Breast epithelium (tissue), 4 donors: ENCODE measurements at places on chromosomes 16 and 17. TPM values are rescaled to one million over a fixed set of nuclear protein-coding genes. Genes with fewer than 3 reads are reported as not detected.

DNA sequence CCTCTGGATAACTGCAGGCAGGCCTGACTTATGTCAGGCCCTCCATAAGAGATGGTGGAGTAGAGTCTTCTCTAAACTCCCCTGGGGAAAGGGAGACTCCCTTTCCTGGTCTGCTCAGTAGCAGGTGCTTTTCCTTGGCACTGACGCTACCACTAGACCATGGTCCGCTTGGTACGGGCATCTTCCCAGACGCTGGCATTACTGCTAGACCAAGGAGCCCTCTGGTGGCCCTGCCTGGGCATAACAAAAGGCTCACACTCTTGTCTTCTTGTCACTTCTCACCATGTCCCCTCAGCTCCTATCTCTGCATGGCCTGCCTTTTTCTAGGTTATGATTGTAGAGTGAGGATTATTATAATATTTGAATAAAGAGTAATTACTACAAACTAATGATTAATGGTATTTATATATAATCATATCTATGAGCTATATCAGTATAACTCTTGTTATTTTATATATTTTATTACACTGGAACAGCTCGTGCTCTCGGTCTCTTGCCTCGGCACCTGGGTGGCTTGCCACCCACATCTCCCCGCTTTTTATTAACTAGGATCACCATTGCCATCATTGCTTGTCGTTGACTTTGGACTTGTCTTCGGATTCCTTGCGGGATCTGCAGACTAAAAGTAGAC lies 59.8 kb upstream of the ARL4D start:
- no peaks in the 10 kb centered on the region for H3K36me3 ChIP-seq
- peak; percentile 59 for DNase-seq

- no peak overlapping the region for H3K4me3 ChIP-seq
- H3K27me3 ChIP-seq, result no peaks in the 10 kb centered on the region
- no peak overlapping the region for H3K27ac ChIP-seq
- H3K36me3 ChIP-seq, result no peaks in the 10 kb centered on the region
- no peak for DNase-seq
- H3K4me1 ChIP-seq, result no peaks in the 10 kb centered on the region
Observed at GRCh38 chr17:55770196-55770870, 19.5 kb downstream of the PCTP start.

DNA sequence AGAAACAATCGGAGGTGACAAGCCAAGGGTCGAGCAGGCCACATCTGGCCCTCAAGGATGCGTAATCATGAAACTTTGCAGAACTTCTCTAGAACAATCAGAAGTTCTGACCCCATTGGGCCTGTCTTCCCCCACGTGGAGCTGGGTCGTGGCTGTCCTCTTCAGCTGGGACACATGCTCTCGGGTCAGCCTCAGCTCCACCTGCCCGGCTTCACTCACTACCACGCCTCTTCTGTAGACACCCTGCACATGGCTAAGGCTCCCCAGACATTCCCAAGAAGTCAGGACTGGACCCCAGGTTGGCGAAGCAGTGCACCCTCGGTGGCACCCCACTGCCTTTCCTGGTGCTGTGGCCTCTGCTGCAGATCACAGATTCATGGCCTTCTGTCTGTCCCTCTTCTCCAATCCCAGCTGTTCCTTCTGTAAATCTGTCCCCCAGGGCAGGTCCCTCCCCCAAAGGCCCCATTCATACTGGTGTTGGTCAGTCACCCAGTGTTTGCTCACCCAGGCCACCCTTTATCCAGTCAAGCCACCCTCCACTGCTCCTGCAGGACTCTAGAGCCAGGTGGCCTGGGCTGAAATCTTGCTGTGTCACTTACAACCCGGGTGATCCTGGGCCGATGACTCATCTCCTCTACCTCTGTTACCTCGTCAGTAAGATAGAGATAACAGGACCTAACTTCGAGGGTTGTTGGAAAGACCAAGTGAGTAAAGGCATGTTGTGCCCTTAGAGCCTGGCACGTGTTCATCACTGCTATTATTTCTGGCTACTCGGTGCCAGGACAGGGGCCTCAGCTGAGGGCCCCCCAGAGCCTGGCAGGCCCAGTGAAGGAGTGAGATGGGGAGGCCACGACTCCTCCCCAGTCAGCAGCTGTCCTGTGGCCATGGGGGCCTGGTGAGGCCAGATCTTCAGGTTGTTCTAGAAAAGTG lies 1.4 kb upstream of the SLC5A11 start:
- H3K27ac ChIP-seq, result no peak overlapping the region
- no peaks in the 10 kb centered on the region for H3K27me3 ChIP-seq
- no peak for DNase-seq
- H3K4me1 ChIP-seq, result no peaks in the 10 kb centered on the region

DNA sequence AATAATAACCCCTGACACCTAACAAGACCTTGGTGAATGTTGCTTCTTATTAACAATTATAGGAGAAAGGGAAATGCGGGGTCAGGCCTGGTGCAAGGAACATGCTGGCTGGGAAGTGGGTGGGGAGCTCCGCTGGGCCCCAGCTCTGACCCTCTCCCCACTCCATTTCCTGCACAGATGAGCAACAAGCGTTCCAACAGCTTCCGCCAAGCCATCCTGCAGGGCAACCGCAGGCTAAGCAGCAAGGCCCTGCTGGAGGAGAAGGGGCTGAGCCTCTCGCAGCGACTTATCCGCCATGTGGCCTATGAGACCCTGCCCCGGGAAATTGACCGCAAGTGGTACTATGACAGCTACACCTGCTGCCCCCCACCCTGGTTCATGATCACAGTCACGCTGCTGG lies 23.0 kb downstream of the RHBDL3 start:
- no peak overlapping the region for H3K27ac ChIP-seq
- H3K4me1 ChIP-seq, result no peaks in the 10 kb centered on the region
- no peaks in the 10 kb centered on the region for H3K36me3 ChIP-seq
- H3K4me3 ChIP-seq, result no peak overlapping the region
- H3K27me3 ChIP-seq, result no peaks in the 10 kb centered on the region

DNA sequence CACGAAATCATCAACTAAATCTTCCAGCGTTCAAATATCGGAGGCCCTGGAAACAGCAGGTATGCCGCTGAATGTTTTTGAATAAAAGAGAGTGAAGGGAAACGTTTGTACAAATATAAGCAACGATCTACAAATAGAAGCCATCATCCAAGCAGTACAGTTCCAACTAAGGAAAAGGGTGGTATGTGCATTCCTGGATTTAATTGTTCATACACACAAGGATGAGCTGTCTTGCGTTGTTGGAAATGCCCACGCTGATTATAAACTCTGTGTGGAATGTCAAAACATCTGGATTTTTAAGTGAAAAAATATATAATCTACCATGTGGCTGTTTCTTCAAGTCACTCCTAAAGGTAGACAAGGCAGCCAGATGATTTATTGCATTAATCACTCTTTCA lies 191.8 kb upstream of the HSBP1 start:
- no peaks in the 10 kb centered on the region for H3K27me3 ChIP-seq
- no peak overlapping the region for H3K27ac ChIP-seq
- H3K36me3 ChIP-seq, result no peaks in the 10 kb centered on the region
- no peak for DNase-seq
- H3K4me3 ChIP-seq, result no peak overlapping the region

- no peaks in the 10 kb centered on the region for H3K27me3 ChIP-seq
- no peak for DNase-seq
- H3K4me3 ChIP-seq, result no peak overlapping the region
- no peak overlapping the region for H3K27ac ChIP-seq
Observed at GRCh38 chr17:68675723-68676122, 74.6 kb upstream of the FAM20A start.

GRCh38 chr16:19688396-19689024 lies 29.5 kb downstream of the KNOP1 start:
- no peaks in the 10 kb centered on the region for H3K36me3 ChIP-seq
- H3K27me3 ChIP-seq, result no peaks in the 10 kb centered on the region
- no peaks in the 10 kb centered on the region for H3K4me1 ChIP-seq
- peak overlapping the region; percentile 71 for H3K27ac ChIP-seq
- no peak overlapping the region for H3K4me3 ChIP-seq
- DNase-seq, result peak; percentile 47

DNA sequence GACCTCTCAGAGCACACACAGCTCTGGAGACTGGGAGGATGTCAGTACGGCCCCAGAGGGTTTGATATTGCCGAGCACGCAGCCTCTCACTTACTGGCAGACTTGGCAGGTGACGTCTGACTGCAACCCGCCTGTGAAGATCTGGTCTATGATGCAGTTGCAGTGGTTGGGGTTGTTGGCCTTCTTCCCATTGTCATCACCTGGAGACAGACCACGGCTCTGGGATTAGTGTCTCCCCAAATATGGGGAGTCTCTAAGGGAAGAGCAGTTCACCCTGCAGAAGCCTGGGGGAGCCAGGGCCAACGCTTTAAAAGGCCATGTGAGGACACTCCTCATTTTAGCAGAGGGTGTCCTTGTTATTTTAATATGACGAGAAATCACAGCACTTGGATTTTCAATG lies 30.1 kb downstream of the USP22 start:
- no peaks in the 10 kb centered on the region for H3K4me1 ChIP-seq
- peaks cover 19% of the 10 kb centered on the region for H3K36me3 ChIP-seq
- no peak overlapping the region for H3K27ac ChIP-seq
- no peaks in the 10 kb centered on the region for H3K27me3 ChIP-seq
- DNase-seq, result no peak
- H3K4me3 ChIP-seq, result no peak overlapping the region

DNA sequence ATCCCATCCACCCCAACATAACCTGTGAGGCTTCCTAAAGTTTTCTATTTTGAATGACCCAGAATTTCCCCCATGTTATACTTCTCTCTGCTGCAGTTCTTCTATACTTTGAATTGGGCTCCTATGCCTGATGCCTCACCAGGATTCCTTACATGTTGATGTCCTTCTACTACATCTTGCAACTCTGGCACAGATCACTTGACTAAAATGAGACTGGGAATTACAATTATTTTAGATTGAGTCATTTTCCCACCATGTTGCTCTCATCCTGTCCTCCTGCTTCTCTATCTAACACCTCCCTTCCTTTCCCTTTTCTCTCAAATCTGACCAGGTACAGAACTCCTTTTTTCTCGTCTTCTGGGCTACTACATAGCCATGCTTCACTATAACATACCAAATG lies 314.0 kb upstream of the KCNJ16 start:
- no peaks in the 10 kb centered on the region for H3K4me1 ChIP-seq
- no peak overlapping the region for H3K4me3 ChIP-seq
- no peak overlapping the region for H3K27ac ChIP-seq
- no peaks in the 10 kb centered on the region for H3K27me3 ChIP-seq
- DNase-seq, result no peak

GRCh38 chr16:89811321-89811720 lies 5.1 kb downstream of the FANCA start:
- H3K27ac ChIP-seq, result no peak overlapping the region
- no peak overlapping the region for H3K4me3 ChIP-seq
- no peaks in the 10 kb centered on the region for H3K36me3 ChIP-seq
- no peaks in the 10 kb centered on the region for H3K27me3 ChIP-seq
- no peak for DNase-seq
- peaks cover 4% of the 10 kb centered on the region for H3K4me1 ChIP-seq

DNA sequence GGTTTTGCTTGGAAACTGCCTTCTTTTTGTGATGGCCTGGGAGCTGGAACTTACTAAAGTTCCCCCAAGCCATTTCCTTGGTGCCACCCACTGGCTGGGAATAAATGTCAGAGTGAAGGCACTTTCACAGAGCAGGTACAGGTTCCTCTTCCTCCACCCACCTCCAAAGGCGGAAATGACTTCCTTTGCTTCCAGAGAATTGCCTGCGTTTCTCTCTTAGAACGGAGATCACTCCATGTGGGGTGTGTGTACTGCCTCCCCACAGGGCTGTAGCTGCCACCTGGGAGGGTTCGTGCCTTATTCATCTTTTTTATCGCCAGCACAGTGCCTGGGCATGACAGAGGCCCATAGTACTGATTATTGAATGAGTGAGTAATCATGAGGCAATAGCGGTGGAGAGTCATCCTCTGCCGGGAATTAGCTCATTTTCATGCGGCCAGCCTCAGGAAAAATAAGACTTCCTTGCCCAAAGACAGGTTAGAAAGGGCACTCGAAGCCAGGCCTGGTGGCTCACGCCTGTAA lies 32.2 kb upstream of the HAS3 start:
- H3K36me3 ChIP-seq, result no peaks in the 10 kb centered on the region
- H3K4me1 ChIP-seq, result no peaks in the 10 kb centered on the region
- peak overlapping the region; percentile 19 for H3K27ac ChIP-seq
- H3K4me3 ChIP-seq, result no peak overlapping the region
- no peak for DNase-seq

GRCh38 chr17:56297184-56297583 lies 143.9 kb downstream of the ANKFN1 start:
- no peaks in the 10 kb centered on the region for H3K27me3 ChIP-seq
- H3K4me1 ChIP-seq, result no peaks in the 10 kb centered on the region

GRCh38 chr16:55146966-55147365 lies 177.0 kb upstream of the IRX6 start:
- no peaks in the 10 kb centered on the region for H3K27me3 ChIP-seq
- DNase-seq, result no peak
- H3K4me1 ChIP-seq, result no peaks in the 10 kb centered on the region
- no peaks in the 10 kb centered on the region for H3K36me3 ChIP-seq
- no peak overlapping the region for H3K4me3 ChIP-seq
- H3K27ac ChIP-seq, result no peak overlapping the region

DNA sequence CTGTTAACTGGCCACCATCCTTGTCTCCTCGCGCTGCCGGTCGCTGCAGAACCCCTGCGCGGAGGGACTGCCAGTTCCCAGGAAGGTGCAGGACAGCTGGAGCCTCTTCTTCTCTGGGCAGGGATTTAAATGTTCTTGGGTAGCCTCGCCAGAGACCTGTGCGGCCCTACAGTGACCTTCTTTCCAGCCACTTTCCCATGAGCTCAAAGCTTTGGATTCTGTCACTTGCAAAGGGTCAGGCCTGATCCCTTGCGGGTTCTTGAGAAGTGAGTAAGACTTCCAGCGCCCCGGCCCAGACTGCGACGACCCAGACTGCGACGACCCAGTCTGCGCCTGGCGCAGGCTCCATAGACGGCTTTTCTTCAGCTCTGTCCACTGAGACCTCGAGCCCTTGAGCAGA lies 1.4 kb upstream of the SLFN5 start:
- H3K4me1 ChIP-seq, result peaks cover 3% of the 10 kb centered on the region
- no peak for DNase-seq
- peak overlapping the region; percentile 67 for H3K4me3 ChIP-seq

- no peaks in the 10 kb centered on the region for H3K4me1 ChIP-seq
- no peaks in the 10 kb centered on the region for H3K36me3 ChIP-seq
- H3K27ac ChIP-seq, result no peak overlapping the region
- no peak overlapping the region for H3K4me3 ChIP-seq
- no peak for DNase-seq
- H3K27me3 ChIP-seq, result no peaks in the 10 kb centered on the region
Observed at GRCh38 chr16:57127836-57128235, 35.5 kb downstream of the CPNE2 start.

- H3K27me3 ChIP-seq, result no peaks in the 10 kb centered on the region
- H3K36me3 ChIP-seq, result peaks cover 5% of the 10 kb centered on the region
- no peaks in the 10 kb centered on the region for H3K4me1 ChIP-seq
- no peak overlapping the region for H3K4me3 ChIP-seq
Observed at GRCh38 chr16:1763521-1764511, 7.5 kb downstream of the NME3 start.

Gene SLC39A11
- 31.8 TPM for total RNA-seq

Gene RHBDF1
- total RNA-seq, result 29.0 TPM

Gene PTX4
- not detected for total RNA-seq

Gene NGFR
- total RNA-seq, result 17.7 TPM

Gene G6PC1
- total RNA-seq, result not detected

Gene TEKT5
- total RNA-seq, result not detected

Gene IGFALS
- 0.44 TPM for total RNA-seq

Gene TK2
- 40.4 TPM for total RNA-seq

Gene PMP22
- 152 TPM for total RNA-seq
